Cardiac fibroblast (primary cell): ENCODE measurements at places on chromosomes 4 and X.
A peak's percentile ranks its signal among the peaks of the same experiment; 100 is the strongest.

GRCh38 chr4:158020176-158020575 lies 152.6 kb downstream of the GASK1B start:
- DNase-seq, result peak; percentile 95

- DNase-seq, result no peak
These were observed 56.2 kb downstream of the LRRC66 start for GRCh38 chr4:51963841-51964517.

GRCh38 chrX:11244636-11245035 lies 48.6 kb upstream of the AMELX start:
- peak; percentile 84 for DNase-seq

GRCh38 chr4:106868381-106869035 lies 167.6 kb downstream of the DKK2 start:
- DNase-seq, result peak; percentile 3

GRCh38 chr4:20493761-20494353 lies 206.4 kb upstream of the PACRGL start:
- DNase-seq, result peak; percentile 49

DNA sequence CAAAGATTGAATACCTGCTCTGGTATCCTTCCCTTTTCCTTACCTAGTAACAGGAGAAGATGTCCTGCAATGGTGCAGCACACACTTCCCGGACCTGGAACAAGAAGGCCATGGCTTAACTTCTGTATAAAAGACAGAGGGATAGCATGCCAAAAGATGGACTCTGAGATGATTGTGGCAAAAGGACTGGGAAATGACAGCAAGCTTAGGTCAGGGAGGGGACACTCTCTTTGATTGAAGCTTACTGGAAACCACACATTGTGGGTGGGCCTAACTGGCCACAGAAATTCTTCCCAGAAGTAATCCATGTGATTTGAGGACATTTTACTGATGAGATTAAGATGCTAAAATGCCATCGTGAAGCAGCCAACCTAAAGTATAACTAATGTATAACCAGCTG lies 71.0 kb upstream of the OTUD4 start:
- no peak for DNase-seq

GRCh38 chr4:23368081-23368697 lies 521.7 kb downstream of the PPARGC1A start:
- DNase-seq, result peak; percentile 13

GRCh38 chrX:122439831-122440230 lies 744.2 kb upstream of the GRIA3 start:
- DNase-seq, result no peak

DNA sequence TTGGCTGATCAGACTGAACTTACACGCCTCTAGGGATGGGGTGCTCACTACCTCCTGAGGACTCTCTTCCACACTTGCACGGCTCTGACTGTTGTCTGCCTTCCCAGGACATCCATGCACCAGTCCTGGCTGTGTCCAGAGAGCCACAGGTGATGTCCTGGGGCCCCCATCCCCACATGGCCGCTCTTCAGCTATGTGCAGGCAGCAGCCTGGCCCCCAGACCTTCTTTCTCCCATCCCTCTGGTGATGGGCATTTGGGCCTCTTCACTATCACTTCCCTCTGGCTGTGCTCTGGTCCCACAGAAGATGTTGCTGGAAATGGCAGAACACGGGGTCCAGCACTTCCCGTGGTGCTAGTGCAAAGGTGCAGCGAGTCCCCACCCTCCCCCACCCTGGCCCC lies 40.9 kb upstream of the HMX1 start:
- DNase-seq, result no peak

GRCh38 chrX:100593126-100593525 lies 8.4 kb downstream of the TNMD start:
- DNase-seq, result peak; percentile 0

DNA sequence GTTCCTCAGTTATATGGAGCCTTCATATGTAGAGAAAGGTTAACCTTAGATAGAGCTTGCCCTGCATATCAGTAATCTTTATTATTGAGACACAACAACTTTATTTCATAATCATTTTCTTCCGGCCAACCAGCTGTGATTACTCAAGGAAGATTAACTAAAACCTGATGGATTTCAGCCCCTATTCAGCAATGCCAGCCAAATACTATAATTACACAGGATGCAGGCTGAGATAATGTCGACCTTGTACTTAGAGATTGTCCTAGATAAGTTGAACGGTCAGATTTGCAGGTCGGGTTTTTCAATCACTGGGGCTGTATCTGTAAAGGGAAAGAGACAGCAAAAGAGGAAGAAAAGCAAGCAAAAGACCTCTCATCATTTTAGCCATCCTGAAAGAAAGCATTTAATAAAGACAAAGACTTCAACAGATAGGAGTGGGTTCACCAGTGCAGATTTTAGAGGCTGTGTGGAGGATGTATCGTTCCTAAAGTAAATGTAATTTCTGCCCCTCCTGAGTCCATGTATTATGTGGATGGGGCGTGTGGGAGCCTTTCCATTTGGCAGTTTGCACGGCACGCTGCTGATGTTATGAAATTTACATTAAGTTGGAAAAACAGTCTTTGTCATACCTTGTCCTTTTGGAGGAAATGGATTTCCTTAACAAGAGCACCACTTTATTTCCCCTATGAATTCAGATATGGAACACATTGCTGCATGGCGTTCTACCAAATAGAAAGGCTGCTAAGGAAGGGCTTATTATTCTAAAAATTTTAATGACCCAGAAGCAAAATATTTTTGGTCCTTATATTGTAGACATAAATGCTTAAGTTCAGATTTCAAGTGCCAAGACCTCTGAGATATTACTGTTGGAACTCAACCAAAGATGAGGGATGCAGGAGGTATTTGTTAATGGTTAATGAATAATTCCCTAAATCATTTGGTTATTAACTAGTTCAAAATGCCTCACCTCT lies 496.7 kb downstream of the SPRY1 start:
- peak; percentile 93 for DNase-seq

GRCh38 chr4:140837736-140838135 lies 81.6 kb upstream of the TBC1D9 start:
- peak; percentile 14 for DNase-seq

GRCh38 chr4:2256156-2256731 lies 5.7 kb downstream of the MXD4 start:
- no peak for DNase-seq

GRCh38 chrX:27078371-27078770 lies 384.8 kb downstream of the PPP4R3C start:
- no peak for DNase-seq

DNA sequence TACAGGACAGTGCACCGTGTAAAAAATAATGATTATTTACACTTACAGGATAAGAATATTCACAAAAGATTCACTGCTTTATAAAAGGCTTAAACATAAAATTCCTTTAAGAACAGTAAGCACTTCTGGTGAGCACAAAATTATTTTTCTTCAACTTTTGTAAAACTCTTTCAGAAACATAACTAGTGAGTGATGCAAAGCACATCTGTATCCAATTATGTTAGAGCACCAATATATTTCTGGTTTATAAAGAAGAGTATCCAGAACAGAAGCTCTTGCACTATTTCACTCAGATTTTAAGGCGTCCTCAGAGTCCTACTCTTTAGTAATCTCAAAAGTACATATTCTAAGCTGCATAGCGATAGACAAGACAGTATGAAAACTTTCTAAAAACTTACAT lies 276.0 kb downstream of the C4orf33 start:
- no peak for DNase-seq

DNA sequence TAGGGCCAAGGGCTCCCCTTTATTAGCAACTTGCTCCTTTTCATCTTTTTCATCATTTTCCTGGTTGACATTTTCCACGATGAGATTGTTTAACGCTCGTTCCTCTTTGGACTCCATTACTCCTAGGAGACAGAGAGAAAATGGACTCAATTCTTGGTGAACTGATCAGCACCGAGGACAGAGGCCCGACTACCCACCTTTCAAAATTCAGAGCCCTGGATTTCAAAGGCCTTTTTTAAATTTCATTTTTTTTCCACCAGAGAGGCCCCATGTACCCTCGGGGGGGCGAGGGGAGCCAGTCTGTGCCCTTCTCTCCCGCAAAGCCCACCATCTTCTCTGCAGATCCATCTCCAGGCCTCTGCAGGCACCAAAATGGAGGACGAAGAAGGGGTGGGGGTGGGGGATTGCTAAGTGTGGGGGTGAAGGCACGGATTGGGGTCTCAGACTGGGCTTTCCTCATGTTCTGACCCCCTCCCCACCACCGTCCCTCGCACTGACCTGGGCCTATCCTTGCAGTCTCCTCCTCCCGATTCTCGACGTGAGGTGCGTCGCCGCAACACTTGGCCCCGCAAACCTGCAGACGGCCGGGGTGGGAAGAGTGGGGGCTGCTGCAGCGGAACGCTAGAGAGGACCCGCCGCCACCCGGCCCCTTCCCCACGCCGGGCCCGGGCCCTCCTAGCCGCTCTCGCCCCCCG lies 783 bp downstream of the BEX2 start:
- DNase-seq, result no peak

- DNase-seq, result no peak
These were observed 461.3 kb upstream of the TECRL start for GRCh38 chr4:64870558-64870957.

DNA sequence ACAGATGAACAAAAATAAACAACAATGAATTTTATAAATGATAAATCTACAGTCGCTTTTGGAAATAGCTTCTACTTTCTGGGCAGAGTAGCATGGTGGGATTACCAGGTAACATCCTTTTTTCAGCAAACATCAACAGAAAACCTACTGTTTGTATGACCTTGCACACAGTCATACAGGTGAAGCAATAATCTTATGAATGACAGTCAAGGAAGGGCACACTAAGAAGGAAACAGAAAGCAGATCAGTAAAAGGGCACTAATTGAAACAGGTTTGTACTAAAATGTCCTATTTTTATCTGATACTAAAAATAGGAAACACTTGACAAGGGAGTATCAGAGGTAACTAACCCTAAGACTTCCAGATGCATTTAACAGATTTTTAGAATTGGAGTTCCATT lies 108.9 kb downstream of the DLG3 start:
- DNase-seq, result no peak

- DNase-seq, result no peak
These were observed 410.9 kb downstream of the STIM2 start for GRCh38 chr4:27271555-27271954.

DNA sequence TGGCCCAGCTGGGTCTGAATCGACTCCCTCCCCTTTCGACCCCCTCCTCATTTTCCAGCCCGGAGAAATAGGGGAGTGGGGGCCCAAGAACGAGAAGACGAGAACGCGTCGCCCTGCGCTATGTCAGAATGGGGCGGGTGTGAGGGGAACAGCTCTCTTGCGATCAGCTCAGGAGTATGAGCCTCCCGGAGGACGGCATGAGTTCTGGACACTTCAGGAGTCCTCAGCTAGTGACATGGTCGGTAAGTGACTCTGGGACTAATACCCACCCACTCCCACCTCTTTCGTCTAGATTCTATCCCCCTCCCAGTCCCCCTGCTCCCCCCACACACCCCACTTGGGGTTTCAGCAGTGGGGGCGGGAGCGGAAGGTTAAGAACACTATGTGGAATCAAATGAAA lies 944 bp downstream of the KLF8 start:
- DNase-seq, result no peak

DNA sequence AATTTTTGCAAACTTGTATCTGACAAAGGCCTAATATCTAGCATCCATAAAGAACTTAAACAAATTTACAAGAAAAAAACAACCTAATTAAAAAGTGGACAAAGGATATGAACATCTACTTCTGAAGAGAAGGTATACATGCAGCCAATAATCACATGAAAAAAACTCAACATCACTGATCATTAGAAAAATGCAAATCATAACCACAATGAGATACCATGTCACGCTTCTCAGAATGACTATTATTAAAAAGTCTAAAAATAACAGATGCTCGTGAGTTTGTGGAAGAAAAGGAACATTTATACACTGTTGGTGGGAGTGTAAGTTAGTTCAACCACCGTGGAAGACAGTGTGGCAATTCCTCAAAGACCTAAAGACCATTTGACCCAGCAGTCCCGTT lies 24.0 kb downstream of the CEP44 start:
- no peak for DNase-seq

DNA sequence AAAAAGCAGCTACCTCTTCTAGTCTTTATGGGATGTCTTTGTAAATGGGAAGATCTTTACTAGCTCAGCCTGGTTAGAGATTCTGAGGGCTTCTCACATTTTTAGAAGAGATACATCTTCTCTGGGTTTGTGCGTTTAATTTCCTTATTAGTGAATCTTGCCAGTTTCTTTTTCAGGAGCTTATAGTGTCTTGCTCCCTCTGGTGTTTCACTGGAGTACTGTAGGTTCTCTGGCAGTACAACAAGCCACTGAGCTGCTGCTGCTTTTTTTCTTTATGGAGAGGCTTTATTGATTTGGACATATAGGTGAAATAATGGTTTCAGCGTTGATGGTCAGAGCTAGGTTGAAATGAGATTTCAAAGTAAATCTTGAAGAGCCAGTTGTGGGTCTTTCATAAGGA lies 82.9 kb downstream of the LAS1L start:
- DNase-seq, result peak; percentile 51

GRCh38 chr4:52658641-52659000 lies 480 bp downstream of the USP46 start:
- no peak for DNase-seq

DNA sequence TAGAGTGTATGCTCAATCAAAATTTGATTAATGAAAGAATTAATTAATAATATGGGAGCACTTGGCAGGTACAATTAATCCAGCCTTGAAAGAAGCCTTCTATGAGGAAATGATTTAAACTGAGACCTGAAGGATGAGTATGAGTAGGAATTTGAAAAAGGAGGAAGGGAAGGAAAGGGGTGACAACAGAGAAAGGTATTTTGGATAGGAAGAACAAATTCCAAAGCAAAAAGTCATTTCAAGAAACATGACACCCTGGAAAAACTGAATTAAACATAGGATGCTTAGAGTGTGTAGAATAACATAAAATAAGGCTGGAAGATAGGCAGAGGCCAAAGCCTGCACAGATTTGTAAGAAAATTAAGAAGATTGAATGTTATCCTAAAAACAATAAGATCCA lies 29.6 kb downstream of the PHOX2B start:
- DNase-seq, result peak; percentile 22

GRCh38 chrX:39757971-39758370 lies 339.8 kb downstream of the BCOR start:
- peak; percentile 82 for DNase-seq

GRCh38 chr4:83114576-83114975 lies at the start of gene PLAC8:
PLAC8 (minus strand) TSS chr4:83114729; CDS start chr4:83107921, 6,808 bp downstream.
- DNase-seq, result no peak
